ENCODE measurements at places on chromosomes 4 and X. TPM values are rescaled to one million over a fixed set of nuclear protein-coding genes. Genes with fewer than 3 reads are reported as not detected.

F8A2 gene
- not detected for total RNA-seq

PF4V1 gene
- total RNA-seq: not detected

BEX2 gene
- 2.6 TPM for total RNA-seq

NOX1 gene
- not detected for total RNA-seq

PPEF2 gene
- not detected for total RNA-seq

SGMS2 gene
- 29.4 TPM for total RNA-seq

UNC5C gene
- total RNA-seq: 17.4 TPM

NCBP2L gene
- not detected for total RNA-seq

MAPK10 gene
- total RNA-seq: not detected

P2RY8 gene
- total RNA-seq: not detected

ARSD gene
- 17.7 TPM for total RNA-seq

RNF150 gene
- total RNA-seq: 4.9 TPM

BOD1L1 gene
- 13.3 TPM for total RNA-seq

OPN1MW gene
- not detected for total RNA-seq

MAGEB2 gene
- total RNA-seq: not detected

BEX3 gene
- total RNA-seq: 187 TPM

GAGE12F gene
- total RNA-seq: 1.1 TPM

TRPC5OS gene
- total RNA-seq: not detected

SAGE1 gene
- not detected for total RNA-seq

PHEX gene
- 0.36 TPM for total RNA-seq

P2RY10 gene
- total RNA-seq: not detected

FDCSP gene
- not detected for total RNA-seq

MUC7 gene
- total RNA-seq: not detected

SPANXN5 gene
- not detected for total RNA-seq

F11 gene
- not detected for total RNA-seq

KCNIP4 gene
- total RNA-seq: not detected

SRPK3 gene
- total RNA-seq: 2.2 TPM

PWWP3B gene
- total RNA-seq: not detected

MAGEB1 gene
- not detected for total RNA-seq

CT83 gene
- not detected for total RNA-seq

CYBB gene
- total RNA-seq: 0.19 TPM

SLC6A14 gene
- not detected for total RNA-seq

POU4F2 gene
- total RNA-seq: not detected

TKTL2 gene
- total RNA-seq: not detected

OPRPN gene
- total RNA-seq: not detected

SMARCA1 gene
- 26.3 TPM for total RNA-seq

GLOD5 gene
- total RNA-seq: not detected

PCDH10 gene
- 18.9 TPM for total RNA-seq

CFI gene
- 1.1 TPM for total RNA-seq

TCEAL2 gene
- not detected for total RNA-seq

FAM156B gene
- total RNA-seq: 19.3 TPM

PABPC5 gene
- total RNA-seq: not detected

LUZP4 gene
- not detected for total RNA-seq

TCEAL3 gene
- 16.9 TPM for total RNA-seq

PCDH18 gene
- 2.5 TPM for total RNA-seq

SHOX gene
- total RNA-seq: not detected

NPY1R gene
- total RNA-seq: 1.4 TPM

SOWAHD gene
- not detected for total RNA-seq

IL1RAPL1 gene
- total RNA-seq: 15.5 TPM

SLC4A4 gene
- not detected for total RNA-seq

ACSL1 gene
- 27.2 TPM for total RNA-seq

FAM241A gene
- 0.62 TPM for total RNA-seq

SPACA5 gene
- total RNA-seq: not detected

DAPP1 gene
- total RNA-seq: not detected

Measured in A172 (cell line).